Hindlimb muscle (tissue), 1 donor: ENCODE measurements at places on chromosomes 7 and 10. TPM values are rescaled to one million over a fixed set of nuclear protein-coding genes. Genes with fewer than 3 reads are reported as not detected.

MINDY4 gene
- 4.7 TPM for polyA plus RNA-seq

DNA sequence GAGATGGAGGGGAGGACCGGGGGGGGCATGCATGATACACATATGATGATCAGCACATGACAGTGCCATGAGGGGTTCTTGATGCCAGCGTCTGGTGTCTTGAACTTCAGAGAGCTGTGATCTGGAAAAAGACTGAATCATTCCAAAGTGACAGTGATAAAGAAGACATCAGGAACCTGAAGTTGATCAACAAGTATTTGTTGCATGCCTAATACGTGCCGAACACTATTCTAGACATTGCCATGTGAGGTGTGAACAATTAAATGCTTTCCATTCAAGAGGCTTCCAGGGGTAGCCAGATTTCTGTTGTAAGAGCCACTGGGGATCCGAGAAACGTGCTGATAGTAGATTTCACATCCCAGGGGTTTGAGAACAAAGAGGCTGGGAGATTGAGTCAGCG is 6.2 kb downstream of the MCM10 start:
- DNase-seq = no peak

- DNase-seq = no peak
Measured at GRCh38 chr10:23457632-23458417, 18.9 kb downstream of the OTUD1 start.

GRCh38 chr7:88291398-88292173 is 15.1 kb downstream of the STEAP4 start:
- DNase-seq = no peak

DNA sequence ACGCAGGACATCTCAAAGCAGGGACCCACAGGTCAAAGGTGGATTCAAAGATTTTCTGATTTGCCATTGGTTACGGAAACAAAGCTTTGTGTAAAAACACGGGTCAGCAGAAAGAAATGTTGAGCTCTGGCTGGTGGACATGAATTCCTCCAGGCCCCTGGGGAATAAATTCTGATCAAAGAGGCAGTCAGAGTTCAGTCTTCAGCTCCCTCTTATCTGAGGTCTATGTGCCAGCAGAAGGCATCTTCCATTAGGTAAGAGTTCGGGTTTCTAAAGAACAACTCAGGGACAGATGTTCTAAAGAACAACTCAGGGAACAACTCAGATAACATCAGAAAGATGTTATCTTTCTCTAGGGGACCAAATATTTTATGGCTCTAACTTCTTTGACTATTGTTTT is 64.9 kb upstream of the PALS2 start:
- no peak for DNase-seq
